Endodermal cell (in vitro differentiated cells): ENCODE measurements at places on chromosomes 3 and 15. TPM values are rescaled to one million over a fixed set of nuclear protein-coding genes. Genes with fewer than 3 reads are reported as not detected.
A peak's percentile ranks its signal among the peaks of the same experiment; 100 is the strongest.

ESYT3 gene
- 8.4 to 10.2 TPM (median 9.9 TPM) in 3 replicates for total RNA-seq

SLC41A3 gene
- 40.1 to 50.4 TPM (median 49.4 TPM) in 3 replicates for total RNA-seq

SNX22 gene
- total RNA-seq: 1.6 to 4.2 TPM (median 1.8 TPM) in 3 replicates

HERC2 gene
- total RNA-seq: 56.2 to 105 TPM (median 102 TPM) in 3 replicates

TMEM108 gene
- total RNA-seq: 7.9 to 8.8 TPM (median 7.9 TPM) in 3 replicates

FGD5 gene
- 17.0 to 22.5 TPM (median 18.9 TPM) in 3 replicates for total RNA-seq

APH1B gene
- 20.5 and 22.7 TPM in 2 replicates for total RNA-seq

GRCh38 chr3:123104550-123104949, 37.7 kb downstream of the PDIA5 start:
- DNase-seq: no peak

GRCh38 chr15:48702569-48703236, 57.2 kb upstream of the FBN1 start:
- no peak for DNase-seq

- no peak for DNase-seq
These were observed 27.2 kb upstream of the MUC20 start for GRCh38 chr3:195693428-195694216.

DNA sequence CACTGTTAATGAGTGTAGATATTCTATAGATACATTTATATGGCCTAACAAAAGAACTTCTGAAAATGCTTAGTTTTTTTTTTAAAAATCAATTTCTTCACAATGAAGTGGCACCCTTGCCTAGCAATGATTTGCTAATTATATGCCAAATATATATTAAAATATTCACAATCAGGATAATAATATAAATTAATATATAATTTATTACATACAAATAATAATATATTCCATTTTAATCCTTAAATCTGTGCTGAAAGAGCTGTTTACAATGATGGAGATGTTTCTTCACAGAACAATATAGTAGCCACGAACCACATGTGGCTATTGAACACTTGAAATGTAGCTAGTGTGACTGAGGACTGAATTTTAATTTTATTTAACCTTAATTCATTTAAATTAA, 648.4 kb upstream of the GBE1 start:
- no peak for DNase-seq

- DNase-seq: no peak
These were observed 1303.7 kb upstream of the CADM2 start for GRCh38 chr3:83655083-83655482.

DNA sequence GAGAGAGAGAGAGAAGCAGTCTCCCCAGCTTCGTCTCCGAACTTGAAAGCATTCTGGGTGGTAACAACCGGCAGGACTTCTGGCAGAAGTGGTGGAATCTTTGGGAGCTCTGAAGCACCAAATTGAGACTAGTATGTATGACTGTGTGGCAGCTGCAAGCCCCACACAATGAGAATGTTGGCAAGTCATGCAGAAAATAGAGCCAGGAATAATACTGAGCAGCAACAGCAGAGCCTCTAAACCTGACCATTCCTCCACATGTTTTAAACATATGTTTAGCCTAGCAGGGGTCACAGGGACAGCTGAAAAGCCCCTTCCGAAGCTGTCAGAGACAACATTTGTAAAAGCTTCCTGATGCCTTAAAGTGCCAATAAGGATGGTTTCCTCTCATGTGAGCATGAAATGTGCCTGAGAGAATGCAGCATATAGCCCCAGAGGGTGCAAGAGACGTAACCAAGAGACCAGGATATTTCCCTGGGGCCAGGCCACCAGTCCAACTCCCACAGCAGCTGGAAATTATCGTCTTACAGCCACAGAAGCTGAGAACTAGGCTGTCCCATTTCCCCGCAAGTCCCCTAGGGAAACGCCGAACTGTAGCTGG, 178.6 kb upstream of the CCDC54 start:
- no peak for DNase-seq

- no peak for DNase-seq
These were observed 195.3 kb downstream of the FEZF2 start for GRCh38 chr3:62178032-62178431.

DNA sequence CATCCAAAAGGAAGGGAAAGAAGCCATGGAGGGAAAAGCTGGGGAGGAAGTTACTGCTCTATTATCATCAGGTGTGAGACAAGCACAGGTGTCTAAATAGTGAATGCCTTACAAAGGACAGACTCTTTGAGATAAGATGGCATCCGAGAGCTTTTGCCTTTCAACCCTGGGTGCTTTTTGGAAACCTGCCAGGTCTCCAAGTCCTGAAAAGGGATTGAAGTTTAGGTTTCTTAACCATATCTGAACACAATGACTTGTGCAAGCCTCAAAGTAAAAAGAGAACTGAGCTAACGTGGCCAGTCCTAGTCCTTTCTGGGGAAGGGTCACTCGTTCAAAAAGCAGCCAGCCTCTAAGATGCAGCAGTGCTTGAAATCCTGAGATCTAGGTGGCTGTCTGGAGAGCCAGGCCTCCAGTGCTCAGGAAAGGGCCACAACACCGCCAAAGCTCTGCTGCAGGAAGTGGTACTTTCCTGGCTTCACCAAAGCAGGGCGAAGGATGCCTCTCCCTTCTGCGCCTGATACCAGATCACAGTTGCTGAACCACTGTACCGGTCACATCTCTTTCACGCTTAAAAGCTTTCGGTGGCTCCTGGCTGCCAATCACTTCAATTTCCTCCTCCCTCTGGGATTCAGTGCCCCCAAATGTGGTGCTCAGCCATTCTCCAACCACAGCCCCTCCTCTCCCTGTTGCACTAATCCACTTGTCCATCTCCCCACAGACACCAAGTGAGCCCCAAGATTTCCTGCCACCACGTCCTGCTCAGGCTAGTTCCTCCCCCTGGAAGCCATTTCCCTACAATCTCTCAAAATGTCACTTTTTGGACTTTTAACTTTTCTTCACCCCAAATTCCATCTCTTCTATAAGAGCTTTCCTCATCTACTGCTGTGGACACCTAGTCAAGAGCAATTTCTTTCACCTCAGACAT, 104.1 kb upstream of the LPP start:
- DNase-seq: no peak

- DNase-seq: peak; percentile 45
These were observed 815 bp upstream of the ZNF280D start for GRCh38 chr15:56734013-56734635.

DNA sequence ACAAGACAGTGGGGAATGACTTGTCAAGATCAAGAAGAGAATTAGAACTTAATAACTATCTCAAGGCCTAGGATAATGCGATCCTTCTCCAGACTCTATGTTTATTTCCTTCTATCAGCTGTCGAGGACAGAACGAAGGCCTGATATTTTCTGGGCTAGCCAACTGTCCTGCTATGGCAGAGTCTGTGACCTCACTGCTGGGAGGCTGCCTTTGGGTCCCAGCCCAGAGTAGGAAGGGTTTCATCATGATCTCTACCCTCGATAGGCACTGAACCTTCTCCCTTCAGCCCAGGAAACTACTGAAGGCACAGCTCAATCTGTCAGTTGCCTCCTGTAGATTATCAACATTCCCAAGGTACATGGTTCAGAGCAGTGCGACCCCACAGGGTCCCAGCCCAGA, 237.2 kb downstream of the ATP8B4 start:
- no peak for DNase-seq

- DNase-seq: peak; percentile 17
These were observed 116.0 kb downstream of the LIPC start for GRCh38 chr15:58547628-58548307.

- peak; percentile 86 for DNase-seq
These were observed 172.7 kb downstream of the MEGF11 start for GRCh38 chr15:66080717-66081398.

DNA sequence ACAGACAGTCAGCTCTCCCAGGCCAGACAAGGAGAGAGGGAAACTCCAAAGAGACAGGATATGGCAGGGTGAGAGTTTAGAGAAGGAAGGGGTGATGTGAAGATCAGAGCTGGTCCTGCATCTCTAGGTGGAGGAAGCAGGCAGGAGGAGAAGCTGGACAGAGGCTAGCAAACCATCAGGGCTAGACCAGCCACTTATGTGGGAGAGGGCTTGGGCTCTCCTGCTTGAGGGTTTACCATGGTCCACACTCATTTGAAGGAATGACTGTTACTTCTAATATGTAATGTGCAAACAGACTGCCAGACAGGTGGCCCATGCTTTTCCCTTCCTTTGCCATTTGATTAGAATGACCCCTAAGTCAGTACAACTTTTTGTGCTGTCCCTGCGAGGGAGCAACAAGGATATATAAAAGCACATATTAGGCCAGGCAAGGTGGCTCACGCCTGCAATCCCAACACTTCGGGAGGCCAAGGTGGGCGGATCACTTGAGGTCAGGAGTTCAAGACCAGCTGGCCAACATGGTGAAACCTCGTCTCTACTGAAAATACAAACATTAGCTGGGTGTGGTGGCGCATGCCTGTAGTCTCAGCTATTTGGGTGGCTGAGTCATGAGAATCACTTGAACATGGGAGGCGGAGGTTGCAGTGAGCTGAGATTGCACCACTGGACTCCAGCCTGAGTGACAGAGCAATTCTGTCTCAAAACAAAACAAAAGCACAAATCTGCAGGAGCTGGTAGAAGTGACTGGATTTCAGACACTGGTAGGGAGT, 41.0 kb upstream of the MANF start:
- peak; percentile 22 for DNase-seq

GRCh38 chr15:70517194-70517590, 246.2 kb downstream of the UACA start:
- no peak for DNase-seq

DNA sequence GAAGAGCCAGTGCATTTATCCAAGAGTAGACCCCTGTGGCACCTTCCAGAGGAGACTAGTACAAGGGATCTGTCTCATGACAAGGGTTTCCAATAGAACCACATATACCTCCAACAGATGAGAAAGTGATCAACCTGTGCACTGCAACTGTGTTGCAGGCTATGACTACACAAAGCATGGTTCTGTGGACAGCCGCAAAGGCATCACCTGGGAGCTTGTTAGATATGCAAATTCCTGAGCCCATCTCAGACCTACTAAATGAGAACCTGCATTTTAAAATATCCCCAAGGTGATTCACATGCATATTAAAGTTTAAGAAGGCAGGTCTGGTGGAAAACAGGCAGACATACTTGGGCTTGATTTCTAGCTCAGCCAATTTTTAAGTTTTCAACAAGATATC, 368.7 kb downstream of the FOXP1 start:
- DNase-seq: no peak

- no peak for DNase-seq
These were observed 169.7 kb upstream of the MITF start for GRCh38 chr3:69569520-69569919.

DNA sequence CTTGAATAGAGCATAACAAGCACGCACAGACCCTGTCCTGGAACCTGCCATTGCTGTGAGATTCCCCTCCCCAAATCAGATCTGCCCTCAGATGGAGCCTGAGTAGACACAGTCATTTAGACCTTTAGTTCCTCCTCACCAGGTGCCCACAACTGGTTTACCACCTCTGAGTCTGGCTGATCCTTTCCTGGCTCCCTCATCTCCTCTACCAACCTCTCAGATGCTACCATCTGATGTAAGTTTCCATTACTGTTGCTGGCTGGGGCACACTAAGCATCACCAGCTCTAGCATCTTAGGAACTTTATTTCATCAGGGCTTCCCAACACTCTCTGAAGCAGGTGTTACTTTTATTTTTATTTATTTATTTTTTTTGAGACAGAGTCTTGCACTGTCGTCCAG, 288.3 kb downstream of the TLE3 start:
- DNase-seq: no peak

DNA sequence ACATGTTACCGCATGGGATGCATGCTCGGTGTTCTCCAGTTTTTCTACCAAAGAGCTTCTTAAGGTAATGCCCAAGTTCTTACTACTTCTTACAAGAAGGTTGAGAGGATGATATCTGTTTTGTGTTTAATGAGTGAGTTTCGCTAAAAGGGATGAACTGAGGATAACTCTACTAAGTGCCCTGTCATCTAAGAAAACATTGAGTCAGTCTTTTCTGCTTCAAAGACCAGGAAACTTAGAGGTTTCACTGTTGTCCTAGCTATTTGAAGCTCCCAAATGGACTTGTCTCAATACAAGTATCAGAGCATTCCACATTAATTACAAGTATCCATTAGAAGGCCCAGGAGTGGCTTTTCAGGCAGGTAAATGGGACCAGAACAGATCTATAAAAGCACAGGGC, 296.2 kb downstream of the KBTBD8 start:
- DNase-seq: no peak

HYAL1 gene
- total RNA-seq: 0.88 and 0.92 TPM in 2 replicates

TNNC1 gene
- total RNA-seq: 44.8 and 50.9 TPM in 2 replicates
